ENCODE measurements at places on chromosomes 5 and 9. TPM values are rescaled to one million over a fixed set of nuclear protein-coding genes. Genes with fewer than 3 reads are reported as not detected.

DNA sequence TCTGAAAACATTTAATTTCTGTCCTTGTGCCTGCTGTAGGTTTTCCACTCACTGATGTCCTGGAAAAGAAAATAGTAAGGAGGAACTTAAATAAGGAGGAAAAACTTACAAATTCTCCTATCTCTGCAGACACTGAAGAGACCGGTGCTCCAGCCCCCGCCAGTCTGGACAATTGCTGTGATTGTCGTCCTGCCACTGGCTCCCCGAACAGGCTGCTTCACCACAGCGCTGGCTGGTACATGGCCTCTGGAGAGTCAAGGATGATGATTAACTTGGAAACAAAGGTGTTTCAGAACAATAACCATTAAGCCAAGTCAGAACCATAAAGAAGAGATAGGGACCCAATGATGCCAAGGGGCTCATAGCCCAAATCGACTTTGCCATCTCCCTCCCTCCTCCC lies 7.3 kb downstream of the PLAC8L1 start:
- DNase-seq: no peak

DNA sequence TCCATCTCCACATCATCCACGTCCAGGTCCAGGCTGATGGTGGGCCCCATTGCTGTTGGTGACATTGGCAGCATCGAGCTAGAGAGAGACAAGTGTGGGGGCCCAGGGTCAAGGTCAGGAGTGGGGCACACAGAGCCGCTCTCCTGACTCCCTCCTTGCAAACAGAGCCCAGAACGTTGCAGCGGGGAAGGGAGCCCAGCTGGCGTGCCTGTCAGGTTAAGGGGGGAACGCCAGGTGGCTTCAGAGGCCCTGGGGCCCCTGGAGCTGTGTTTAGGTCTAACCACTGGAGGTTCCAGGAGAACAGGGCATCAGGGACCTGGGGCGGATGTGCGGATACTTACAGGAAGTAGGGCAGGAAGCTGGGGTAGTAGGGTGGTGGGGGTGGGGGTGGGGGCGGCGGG lies 7.5 kb downstream of the RNF44 start:
- no peak for DNase-seq

GRCh38 chr9:104868687-104869404 lies 59.1 kb downstream of the ABCA1 start:
- no peak for DNase-seq

GRCh38 chr5:156991714-156992113 lies 28.7 kb upstream of the TIMD4 start:
- no peak for DNase-seq

GRCh38 chr9:112544477-112544876 lies 57.9 kb downstream of the KIAA1958 start:
- no peak for DNase-seq

DNA sequence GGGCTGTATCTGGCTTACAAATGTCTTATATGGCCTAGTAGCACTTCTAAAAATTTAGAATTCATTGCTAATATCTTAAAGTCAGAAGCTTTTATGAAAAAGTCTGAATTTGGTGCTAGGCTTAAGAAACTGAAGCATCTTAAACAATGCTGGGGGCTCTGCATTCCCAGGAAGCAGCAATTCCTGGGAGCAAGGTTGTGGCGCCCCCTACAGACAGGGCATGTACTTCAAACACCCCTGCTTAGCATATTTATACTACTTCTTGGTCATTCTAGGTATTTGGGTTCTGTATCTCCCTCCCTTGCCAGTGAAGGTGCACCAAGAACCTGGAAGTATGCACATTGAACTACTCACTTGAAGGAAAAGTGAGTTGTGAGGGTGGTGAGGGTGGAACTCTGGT lies 64.6 kb upstream of the GRIA1 start:
- no peak for DNase-seq

DNA sequence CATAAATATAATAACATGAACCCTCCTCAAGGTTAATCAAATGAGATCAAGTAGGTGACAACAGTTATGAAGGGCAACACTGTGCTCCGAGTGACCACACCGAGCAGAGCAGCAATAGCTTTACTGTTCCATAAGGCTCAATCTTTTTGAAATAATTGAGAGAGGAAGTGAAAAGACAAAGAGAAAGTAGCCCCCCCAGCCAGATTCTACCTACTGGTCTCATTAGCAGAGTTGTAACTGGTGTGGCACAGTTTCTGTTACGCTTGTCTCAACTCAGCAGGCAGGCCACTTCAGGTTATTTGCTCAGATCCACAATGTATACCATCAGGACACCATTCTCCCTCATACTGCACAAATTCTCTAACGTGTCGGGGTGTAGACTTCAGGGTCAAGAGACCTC lies 14.0 kb downstream of the PRUNE2 start:
- no peak for DNase-seq

DNA sequence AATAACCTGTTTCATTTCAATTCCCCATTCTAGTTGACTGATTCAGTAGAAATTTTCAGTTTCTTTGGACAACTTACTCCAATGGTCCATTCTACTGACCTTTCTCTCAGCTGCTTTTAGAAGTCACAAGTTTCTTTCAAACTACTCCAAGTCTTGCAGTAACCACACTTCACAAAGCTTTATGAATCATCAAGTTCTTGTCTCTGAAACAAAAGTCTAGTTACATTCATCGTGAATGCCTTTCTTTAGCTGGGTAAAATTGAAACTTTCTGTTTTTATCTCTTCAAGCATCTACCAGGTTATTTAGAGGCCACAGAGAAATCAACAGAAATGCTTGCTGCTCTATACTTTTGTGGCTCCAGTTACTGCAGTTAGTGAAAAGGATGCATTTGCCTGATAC lies 405.4 kb downstream of the TMEM232 start:
- no peak for DNase-seq

GRCh38 chr5:17070647-17071046 lies 134.6 kb upstream of the MYO10 start:
- DNase-seq: no peak

DNA sequence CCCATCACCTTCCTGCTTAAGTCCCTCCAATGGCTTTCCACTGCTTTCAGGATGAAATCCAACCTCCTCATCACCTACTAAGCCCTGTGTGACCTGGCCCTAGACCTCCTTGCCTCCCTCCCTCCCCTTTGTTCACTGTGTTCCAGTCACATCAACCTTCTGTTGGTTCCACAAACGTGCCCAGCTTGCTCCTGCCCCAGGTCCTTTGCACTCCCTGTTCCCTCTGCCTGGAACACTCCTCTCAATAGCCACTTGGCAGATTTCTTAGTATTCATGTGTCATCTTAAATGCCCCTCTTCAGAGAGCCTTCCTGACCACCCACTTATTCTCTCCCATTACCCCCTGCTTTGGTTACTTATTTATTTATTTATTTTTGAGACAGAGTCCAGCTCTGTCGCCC lies 24.1 kb upstream of the STXBP1 start:
- no peak for DNase-seq

GRCh38 chr9:83472221-83472665 lies 66.0 kb downstream of the FRMD3 start:
- no peak for DNase-seq

The NEURL1B gene
- 10.3 TPM for total RNA-seq

The ORM1 gene
- not detected for total RNA-seq

The PRRX2 gene
- total RNA-seq: 3.9 TPM

The SPINK6 gene
- total RNA-seq: not detected

The BTNL8 gene
- 1.3 TPM for total RNA-seq

The TIMD4 gene
- total RNA-seq: 1.1 TPM

The SV2C gene
- 0.09 TPM for total RNA-seq

The ANXA2R gene
- 3.5 TPM for total RNA-seq

The CBY3 gene
- not detected for total RNA-seq

The CARTPT gene
- not detected for total RNA-seq

The SPINK4 gene
- total RNA-seq: not detected
